ENCODE measurements at places on chromosomes 3 and 15.

DNA sequence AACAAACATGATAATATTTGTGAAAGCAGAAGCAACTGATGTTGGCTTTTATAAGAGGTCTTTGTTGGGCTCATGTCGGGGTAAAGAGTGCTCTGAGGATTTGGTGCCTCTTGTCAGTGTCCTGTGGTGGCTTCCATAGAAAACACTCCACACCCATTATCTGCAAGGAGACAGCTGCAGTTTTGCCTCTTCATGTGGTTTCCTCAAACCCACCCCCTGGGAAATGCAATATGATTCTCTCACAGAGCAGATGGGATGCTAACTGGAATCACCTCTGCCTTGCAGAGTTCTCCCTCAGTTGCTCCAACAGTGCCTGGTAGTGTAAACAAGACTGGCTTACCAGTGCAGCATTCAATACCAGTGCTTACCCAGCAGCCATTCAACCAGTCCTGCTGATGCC, 771.4 kb upstream of the CFAP20DC start:
- no peak for DNase-seq

DNA sequence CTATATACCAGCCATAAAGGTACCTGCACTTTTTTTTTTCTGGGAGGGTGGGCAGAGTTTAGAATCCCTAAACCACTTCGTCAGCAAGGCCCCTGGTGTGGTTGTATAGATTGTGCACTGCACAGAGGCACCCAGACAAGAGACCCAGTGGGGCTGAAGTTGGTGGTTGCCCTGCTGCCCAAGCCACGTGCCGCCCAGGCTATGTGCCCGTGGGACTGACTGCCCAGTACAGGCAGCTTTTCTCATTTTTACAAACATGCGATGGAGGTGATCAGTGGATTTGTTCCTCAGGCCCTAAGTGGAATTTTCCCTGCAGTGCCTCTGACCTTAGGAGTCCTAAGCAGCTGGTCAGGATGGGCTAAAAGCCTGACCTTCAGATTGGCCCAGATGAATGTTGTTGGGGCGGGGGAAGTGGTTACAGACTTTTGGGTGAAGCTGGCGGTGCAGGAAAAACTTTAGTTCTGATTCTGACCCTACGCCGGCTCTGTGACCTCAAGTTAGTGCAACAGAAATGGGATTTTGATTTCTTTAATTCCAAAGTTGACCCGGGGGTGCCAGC, 34.9 kb upstream of the LIMD1 start:
- DNase-seq, result no peak

- no peak for DNase-seq
Observed at GRCh38 chr15:66943456-66944095, 121.8 kb upstream of the SMAD3 start.

DNA sequence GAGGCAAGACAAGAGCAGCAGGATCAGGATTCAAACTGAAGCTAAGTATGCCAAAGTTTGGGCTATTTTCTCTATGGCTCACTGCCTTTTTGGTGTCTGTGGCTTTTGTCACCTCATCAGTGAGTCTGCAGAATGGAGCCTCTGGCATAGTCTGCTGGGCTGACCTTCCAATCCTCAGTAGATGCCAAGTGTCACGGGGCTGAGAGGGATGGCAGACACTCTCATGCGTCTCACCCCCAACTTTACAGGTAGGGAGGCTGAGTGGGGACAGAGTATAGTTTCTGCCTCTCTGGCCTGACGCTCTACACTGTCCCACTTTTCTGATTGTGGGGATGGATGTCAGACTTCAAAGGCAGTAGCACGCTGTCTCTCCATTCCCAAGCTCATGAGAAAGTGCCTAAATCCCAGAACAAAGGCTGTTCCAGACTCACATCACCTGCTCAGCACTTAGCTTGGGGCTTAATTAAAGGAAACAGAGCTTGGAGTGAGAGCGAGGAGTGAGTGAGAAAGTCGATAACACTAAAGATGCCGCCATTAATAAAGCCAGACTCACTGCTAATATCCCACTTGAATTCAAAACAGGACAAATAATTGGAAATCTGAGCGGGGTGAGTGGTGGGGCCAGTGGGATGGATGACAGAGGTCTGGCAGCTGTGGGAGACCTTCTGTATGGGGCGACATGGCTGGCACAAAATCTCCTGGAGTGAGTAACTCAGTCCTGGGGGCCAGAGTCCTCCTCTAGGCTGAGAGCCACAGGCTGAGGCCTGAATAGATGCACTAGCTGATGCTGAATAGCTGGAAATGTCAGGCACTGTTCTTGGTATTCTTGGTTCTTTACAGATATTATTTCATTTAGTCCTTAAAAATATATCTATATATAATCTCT, 78.4 kb upstream of the MRPS22 start:
- DNase-seq, result no peak

- no peak for DNase-seq
Observed at GRCh38 chr15:72147418-72147817, 29.2 kb downstream of the SENP8 start.

All from dermis blood vessel endothelial cell (primary cell).